Urothelium cell line (cell line): ENCODE measurements at places on chromosomes 12 and 14.

GRCh38 chr14:61260939-61261776, 20.0 kb downstream of the TMEM30B start:
- DNase-seq: peak; percentile 74

- no peak for DNase-seq
These were observed 130.6 kb upstream of the SINHCAF start for GRCh38 chr12:31456562-31456961.

GRCh38 chr12:49948866-49949845, 1.4 kb upstream of the AQP2 start:
- DNase-seq: no peak

DNA sequence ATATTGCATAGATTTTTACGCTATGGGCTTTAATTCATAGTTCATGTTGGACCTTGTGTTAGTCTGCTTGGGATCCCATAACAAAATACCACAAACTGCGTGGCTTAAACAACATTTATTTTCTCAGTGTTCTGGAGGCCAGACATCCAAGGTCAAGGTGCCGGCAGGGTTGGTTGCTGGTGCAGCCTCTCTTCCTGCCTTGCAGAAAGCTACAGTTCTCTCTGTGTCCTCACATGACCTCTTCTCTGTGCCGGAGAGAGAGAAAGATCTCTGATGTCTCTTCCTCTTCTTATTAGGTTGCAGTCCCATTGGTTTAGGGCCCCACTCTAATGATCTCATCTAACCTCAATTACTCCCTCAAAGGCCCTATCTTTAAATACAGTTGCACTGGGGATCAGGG, 170.5 kb downstream of the IPO8 start:
- DNase-seq: no peak

GRCh38 chr12:68529466-68529865, 81.2 kb upstream of the RAP1B start:
- DNase-seq: no peak

DNA sequence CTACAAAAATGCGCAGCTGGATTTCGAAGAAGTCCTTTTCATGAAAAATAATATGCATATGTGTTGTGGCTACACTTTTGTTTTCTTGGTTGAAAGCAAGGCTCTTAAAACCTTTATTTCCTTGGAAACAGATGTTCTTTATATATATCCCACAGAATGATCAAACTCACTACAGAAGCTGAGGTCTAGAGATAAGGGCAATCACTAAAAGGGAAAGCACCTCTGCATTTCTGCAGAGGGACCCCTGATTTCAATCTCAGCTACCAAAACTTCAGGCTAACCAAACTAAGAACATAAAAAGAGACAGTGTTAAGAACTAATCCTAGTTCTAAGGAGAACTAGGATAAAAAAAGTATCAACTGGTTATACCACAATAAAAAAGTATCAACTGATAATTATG, 65.4 kb upstream of the CDKL1 start:
- DNase-seq: no peak

GRCh38 chr12:46926526-46926925, 100.7 kb upstream of the SLC38A4 start:
- DNase-seq: no peak

- no peak for DNase-seq
These were observed 144.3 kb upstream of the GSC start for GRCh38 chr14:94914191-94914590.

GRCh38 chr14:32509632-32510187, 180.6 kb downstream of the AKAP6 start:
- DNase-seq: peak; percentile 60

- no peak for DNase-seq
These were observed 157.1 kb downstream of the NTF3 start for GRCh38 chr12:5589054-5589453.

DNA sequence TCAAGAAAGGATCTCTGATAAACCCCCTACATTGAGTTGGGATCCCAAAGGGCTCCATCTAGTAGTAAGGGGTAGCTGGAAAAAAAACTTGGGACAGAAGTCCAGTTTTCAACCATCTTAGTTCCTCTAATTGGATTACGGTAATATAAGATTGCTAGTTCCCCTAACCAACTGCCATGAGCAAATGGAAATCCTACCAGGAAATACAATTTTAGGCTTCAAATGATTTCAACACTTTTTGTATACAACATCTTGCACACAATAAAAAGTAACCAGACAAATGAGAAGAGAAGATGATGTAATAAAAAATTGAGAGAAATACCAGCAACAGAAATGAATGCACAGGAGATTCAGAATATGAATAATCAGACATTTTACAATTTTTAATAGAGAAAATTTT, 73.0 kb downstream of the TSHR start:
- no peak for DNase-seq

- DNase-seq: no peak
These were observed 3.7 kb downstream of the CFAP54 start for GRCh38 chr12:96493106-96493505.

- no peak for DNase-seq
These were observed 109.4 kb upstream of the HIF1A start for GRCh38 chr14:61585598-61586543.

- DNase-seq: no peak
These were observed 81.2 kb upstream of the ATF7IP start for GRCh38 chr12:14284184-14284722.

- no peak for DNase-seq
These were observed 1.4 kb upstream of the RNF10 start for GRCh38 chr12:120532701-120533238.

DNA sequence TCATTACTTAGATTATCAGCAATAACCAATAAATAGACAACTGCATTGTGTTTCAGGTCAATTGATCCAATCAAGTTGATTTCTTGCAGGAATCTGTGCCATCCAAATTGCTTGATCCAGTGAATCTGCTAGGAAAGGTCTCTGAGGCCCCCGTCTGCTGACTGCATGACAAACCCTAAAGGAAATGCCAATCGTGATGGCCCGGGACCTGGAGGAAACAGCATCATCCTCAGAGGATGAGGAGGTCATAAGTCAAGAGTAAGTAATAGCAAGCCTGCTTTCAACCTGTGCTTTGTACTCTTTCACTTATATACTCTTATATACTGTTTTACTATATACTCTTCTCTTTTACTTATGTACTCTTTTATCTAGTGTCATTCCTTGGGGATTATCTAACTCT, 1.9 kb downstream of the TTLL5 start:
- no peak for DNase-seq

DNA sequence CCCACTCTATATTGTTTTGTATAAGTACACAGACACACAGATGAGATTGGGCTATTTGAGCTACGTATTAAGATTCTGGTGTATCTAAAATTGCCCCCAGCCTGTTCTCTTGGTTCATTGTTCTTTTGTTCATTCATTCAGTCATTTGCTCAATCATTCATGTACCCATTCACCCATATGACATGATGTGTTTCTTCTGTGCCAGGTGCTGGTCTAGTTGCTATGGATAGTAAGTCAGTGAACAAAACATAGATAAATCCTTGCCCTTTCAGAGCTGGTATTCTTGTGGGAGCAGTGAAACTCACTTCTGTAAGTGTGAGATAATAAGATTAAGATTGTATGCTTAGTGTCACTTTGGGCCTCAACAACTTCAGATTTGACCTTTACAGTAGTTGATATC, 191.3 kb downstream of the TMTC2 start:
- DNase-seq: no peak

DNA sequence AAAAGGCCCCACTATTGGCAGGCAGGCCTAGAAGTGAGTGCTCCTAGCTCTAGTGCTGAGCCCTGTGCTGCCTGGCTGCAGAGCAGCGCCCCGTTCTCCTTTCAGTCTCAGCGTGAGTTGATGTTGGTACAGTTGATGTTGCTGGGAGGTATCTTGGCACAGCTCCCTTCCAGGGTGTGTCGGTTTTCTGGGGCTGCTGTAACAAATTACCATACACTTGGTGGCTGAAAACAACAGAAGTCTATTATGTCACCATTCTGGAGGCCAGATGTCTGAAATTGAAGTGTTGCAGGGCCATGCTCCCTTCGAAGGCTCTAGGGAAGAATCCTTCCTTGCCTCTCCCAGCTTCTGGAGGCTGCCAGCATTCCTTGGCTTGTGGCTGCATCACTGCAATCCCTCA, 151.4 kb downstream of the TSPAN9 start:
- DNase-seq: no peak

GRCh38 chr12:85147331-85147730, 111.2 kb downstream of the LRRIQ1 start:
- DNase-seq: no peak

- peak; percentile 65 for DNase-seq
These were observed 499 bp downstream of the DGLUCY start for GRCh38 chr14:91114079-91115065.

GRCh38 chr12:100688451-100688864, 106.1 kb upstream of the ANO4 start:
- peak; percentile 27 for DNase-seq

DNA sequence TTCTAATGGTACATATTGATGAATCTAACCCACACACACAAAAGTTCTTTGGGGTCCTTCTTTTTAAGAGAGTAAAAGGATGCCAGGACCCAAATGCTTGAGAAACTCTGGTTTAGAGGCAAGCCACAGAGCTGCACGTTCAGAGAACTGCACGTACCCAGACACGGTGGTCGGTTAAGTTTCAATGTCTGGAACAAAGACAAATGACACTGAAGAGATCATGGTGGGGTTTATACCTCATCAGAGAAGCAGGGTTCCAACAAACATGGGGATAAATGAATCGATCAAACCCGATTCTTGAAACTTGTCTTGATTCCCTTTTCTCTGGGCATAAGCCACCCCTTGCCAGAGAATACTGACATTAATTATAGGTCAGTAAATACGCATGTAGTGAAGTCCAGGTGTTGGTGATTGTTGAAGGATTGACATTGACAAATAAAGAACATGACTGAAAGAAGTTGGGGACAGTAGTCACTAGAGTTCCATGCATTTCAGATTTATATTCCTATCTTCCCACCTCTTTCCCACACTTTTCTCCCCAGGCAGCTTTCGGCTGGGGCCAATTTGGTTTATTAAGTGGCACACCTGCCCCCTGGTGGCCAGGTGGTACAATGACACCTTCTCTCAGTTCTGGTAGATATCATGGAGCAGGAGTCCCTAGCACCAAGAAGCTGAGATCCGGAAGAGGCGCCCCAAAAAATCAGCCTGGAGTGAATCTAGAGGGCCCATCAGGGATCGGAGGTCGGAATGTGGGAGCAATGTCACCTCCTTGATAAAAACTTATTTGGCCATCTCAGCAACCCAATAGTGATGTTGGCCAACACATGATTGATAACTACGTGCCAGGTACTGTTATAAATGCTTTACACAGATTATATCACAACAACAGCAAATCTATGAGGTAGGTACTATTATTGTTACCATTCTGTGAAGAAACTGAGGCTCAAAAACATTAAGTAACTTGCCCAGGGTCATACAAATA, 17.8 kb upstream of the HDAC7 start:
- DNase-seq: peak; percentile 75

DNA sequence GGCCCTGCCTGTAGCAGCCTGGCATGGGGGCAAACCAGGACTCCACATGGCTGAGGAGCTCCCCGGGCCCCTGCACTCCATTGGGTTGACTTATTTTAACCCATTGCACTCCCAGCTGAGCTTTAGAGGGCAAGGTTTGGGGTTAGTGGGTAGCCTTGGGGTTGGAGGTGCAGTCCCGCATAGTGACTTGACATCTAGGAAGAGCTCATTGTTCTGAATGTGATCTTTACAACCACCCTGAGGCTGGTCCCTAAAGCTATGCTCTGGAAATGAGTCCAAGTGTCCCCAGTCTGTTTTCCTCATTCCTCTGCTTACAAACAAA, 36.4 kb downstream of the NFKBIA start:
- no peak for DNase-seq

GRCh38 chr12:86213012-86213411, 43.2 kb downstream of the MGAT4C start:
- no peak for DNase-seq

GRCh38 chr12:56979628-56980027, 22.2 kb upstream of the RDH16 start:
- no peak for DNase-seq

- no peak for DNase-seq
These were observed 137.4 kb downstream of the BCL11B start for GRCh38 chr14:99134516-99135046.

DNA sequence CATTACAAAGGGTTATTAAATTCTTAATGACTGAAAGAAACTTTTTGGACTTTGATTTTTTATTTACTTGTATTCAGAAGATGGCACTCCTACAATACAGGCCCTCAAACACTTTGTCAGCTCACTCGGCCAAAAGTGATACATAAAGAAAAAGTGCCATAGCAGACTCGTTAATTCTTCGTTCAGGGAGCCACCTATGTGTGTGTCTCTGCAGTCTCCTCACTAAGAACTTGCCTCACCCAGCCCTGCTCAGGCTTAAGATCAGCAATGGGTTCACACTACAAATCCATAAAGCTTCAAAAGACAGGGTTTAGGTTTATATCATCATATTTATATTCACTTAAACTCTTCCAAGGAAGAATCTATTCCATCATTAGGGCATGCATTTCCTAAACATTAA, 11.5 kb downstream of the DCP1B start:
- DNase-seq: no peak

- DNase-seq: no peak
These were observed 739 bp upstream of the SPATA7 start for GRCh38 chr14:88384718-88385117.
